ENCODE measurements at places on chromosomes 4 and X.

DNA sequence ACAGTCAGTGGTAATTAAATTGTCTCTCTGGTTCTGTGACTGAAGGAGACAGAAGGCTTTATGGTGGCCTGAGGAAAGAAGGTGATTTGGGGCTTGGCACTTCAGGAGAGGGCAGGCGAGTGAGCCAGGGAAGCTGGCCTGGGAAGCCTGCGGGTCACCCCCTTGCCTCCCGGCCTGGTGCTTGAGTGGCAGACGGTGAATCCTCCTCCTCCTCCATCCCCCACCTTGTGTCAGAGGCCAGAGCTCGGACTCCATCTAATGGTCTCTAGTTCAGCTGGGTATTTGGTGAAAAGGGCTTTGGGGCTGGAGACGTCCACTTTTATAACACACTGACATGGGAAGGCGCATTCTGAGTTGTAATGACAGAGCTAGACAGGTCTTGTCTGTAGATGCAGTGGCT is 8.7 kb downstream of the TMEM187 start:
- DNase-seq, result no peak

DNA sequence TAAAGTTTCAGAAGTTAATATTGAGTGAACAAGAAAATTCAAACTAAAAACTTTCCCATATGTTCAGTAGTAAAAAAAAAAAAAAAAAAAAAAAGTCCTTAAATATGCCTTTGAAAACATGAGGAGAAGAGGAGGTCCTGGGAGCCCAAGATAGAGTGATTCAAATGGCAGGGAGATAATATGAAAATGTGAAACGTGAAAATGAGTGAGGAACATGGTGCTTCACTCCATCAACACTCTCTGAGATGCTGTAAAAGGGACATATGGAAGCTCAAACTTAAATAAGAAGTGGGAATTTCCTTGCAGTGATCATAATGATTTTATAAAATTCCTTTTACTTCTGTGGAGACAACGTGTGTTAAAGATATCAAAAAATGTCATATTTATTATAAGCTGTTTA is 423.9 kb downstream of the PABPC4L start:
- no peak for DNase-seq

- no peak for DNase-seq
Measured at GRCh38 chrX:100745205-100745604, 13.3 kb upstream of the SYTL4 start.

GRCh38 chrX:110042496-110042895 is 39.6 kb downstream of the TMEM164 start:
- DNase-seq, result peak; percentile 55

DNA sequence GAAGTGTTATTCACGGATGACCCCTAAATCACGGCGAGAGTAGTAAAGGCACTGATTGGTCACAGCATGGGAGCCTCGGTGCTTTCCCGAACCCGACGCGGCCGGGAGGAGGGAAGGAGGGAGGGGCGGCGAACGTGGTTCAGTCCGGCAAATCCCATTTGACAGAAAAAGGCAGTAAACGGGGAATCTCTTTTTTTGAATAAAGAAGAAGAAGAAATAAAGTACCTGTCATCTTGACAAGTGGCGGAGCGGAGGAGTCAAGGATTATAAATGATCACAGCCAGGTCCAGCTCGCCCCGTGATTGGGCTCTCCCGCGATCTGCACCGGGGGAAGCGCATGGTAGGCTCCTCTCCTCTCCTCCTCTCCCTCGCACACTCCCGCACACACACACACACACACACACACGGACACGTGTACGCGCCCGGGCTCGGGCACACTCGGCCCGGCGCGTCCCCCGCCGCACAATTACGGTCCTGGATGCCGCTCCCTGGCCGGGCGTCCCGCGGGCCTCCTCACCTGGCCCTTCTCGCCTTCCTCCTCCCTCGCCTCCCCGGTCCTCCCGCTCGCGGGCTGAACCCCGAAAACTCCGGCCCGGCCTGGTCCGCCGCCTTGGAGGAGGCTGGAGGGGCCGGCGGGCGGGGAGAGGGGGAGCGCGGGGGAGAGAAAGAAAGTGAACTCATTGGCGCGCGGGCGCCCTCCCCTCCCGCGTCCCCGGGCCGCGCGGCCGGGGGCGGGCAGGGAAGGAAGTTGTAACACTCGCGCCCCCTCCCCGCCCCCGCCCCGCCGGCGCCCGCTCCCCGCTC is 99.2 kb upstream of the TENM3 start:
- peak; percentile 81 for DNase-seq

DNA sequence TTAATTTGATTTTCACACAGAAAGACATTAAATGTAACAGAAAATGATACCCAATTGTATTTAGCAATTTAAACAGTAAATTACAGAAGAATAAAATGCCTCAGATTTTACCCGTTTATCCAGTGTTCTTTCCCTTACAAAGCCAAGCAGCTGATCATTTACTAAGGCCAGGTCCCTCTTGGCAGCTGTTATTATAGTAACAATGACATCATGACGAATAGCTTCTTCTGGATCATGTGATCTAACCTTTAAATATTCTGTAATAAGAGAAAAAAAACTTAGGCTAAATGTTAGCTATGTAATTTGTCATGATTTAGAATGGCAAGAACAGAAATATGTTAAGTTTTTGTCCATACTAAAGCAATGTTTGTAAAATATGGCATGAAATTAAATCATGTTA is 69.4 kb downstream of the PDS5A start:
- no peak for DNase-seq

- no peak for DNase-seq
Measured at GRCh38 chrX:149568701-149569296, 18.5 kb downstream of the MAGEA9B start.

DNA sequence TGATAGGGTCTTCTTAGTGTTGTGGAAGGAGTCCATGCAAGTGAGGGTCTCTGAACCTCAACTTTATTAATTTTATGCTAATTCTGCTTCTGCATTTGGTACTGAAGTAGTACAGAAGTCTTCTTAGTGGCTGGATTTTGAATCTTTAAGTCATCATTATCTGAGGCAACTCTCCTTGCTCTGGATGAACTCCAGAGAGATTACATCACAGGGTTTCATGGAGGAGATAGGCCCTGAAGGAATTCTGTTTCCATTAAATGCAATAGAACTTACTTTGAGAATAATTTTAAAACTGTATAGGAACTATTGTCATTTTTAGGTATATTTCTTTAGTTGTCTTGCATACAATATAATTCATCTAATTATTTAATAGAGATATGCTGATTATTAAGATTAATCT is 451.2 kb downstream of the FAT4 start:
- peak; percentile 21 for DNase-seq

DNA sequence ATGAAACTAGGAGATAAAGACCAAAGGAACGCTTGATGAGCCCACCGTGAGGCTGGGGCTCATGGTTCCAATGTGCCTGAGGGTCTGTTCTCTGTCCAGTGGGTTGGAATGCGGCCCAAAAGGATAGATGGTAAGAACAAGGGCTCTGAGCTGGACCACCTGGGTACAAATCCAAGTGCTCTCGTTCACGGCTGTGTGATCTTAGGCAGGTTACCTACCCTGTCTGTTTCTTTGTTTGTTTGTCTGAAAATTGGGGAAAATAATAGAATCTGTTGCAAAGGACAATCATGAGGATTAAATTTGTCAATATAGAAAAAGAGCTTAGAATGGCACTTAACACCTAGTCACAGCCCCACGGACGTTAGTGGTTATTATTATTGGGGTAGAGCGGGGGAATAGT is 36.0 kb downstream of the SMIM20 start:
- DNase-seq, result no peak
